ENCODE measurements at places on chromosomes 2 and 18.

GRCh38 chr2:130135692-130136541 lies 6.9 kb upstream of the POTEF start:
- DNase-seq = no peak

GRCh38 chr2:26469092-26469710 lies 8.7 kb downstream of the OTOF start:
- no peak for DNase-seq

DNA sequence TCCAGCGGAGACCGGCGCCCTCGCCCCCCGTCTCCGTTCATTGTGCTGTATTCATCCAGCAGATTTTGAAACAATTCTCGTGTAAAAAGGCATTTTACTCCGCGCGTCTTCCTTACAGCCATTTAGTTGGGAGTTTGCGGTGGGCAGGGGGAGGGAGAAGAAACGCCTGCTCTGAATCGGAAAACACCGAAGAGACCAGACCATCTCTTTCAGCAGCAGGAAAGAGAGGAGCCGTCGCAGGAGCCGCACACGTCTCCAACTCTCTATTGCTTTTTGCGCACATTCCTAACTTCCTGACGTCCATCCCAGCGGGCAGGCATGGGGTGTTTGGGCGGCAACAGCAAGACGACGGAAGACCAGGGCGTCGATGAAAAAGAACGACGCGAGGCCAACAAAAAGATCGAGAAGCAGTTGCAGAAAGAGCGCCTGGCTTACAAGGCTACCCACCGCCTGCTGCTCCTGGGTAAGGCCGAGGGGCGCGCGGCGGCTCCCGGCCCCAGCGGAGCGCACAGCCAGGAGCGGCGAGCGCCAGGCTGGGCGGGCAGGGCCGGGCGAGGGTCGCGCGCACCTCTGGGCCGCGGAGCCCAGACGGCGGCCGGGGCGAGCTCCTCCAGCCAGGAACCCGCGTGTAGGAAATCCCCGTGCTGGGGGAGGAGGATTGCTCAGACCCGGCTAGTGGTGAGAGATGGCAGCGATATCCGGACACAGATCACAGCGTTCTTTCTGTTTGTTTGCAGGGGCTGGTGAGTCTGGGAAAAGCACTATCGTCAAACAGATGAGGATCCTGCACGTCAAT lies 63.2 kb downstream of the GNAL start:
- no peak for DNase-seq

GRCh38 chr2:202090530-202090929 lies 17.5 kb downstream of the KIAA2012 start:
- no peak for DNase-seq

DNA sequence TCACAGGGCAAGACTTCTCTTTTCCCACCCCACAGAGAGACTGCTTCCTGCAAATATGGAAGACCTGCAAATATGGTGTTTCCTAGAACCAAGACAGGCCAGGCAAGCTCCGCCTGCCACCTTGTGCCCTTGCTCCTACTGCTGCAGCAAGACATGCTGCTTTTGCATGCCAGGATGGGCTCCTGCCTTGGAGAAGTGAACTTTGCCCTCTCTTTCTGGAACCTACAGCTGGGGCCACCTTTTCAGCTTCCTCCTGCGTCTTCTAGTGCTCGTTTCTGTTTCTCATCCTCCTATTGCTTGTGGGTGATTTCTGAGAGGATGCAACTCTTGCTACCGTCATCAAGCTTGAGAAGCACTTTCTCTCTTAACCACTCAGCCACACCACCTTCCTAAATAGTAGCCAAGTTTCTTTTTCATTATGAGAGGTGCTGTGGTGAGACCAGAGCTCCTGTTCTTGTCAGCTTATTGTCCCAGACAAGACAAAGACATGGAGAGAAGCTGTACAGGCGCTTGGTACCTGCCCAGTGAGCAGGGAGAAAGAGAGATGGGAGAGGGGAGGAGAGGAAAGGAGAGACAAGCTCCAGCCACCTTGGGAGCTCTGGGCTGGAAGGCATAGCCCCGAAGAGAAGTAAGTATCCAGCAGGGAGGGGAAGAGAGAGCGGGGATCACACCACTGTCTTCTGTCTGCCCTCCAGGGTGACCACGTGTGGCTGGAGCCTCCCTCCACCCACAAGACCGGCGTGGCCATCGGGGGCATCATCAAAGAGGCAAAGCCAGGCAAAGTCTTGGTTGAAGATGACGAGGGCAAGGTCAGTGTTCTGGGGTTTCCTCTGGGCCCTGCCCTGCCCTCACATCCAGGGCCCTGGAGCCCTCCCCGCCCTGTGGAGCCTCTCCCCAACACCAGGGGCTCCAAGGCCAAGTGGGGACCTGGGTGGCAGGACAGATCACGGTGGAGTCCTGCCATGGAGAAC lies 28.3 kb downstream of the MYO7B start:
- DNase-seq = no peak

DNA sequence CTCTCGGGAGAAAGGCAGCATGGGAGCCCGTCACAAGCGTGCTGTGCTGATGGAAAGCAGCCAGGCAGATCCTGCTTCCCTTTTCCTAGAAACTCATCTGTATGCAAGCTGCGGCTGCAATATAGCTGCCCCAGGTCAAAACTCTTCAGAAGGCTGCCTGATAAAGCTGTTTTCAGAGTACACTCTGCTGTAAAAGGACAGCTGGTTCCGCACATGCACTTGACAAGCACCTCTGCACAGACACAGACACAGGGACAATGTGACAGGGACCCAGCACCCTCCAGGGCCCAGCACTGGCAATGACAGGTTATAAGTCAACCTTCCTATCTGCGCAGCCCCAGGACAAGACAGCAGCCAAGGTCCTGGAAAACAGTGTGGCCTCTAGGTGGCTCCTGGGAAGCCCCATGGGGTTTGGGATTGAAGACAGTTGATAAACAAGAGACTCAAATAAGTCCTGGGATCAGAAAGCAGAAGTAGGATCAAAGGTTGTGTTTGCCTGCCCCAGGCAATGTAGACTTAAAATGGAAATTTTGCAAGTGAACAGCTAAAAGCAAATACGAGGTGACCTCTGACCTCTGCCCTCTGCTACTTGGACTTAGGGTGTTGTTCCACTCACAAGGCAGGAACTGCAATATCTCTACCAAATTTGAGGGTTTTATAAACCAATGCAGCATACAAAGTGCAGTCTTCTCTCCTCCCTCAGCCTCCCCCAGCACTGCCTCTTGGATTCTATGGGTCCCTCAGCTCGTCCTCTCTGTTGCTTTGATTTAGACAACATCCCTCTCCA lies 16.9 kb downstream of the SLC66A2 start:
- no peak for DNase-seq

- DNase-seq = no peak
Measured at GRCh38 chr2:127678531-127678930, 3.2 kb upstream of the LIMS2 start.

- DNase-seq = no peak
Measured at GRCh38 chr2:140392824-140393223, 1612.6 kb upstream of the NXPH2 start.

GRCh38 chr2:72926811-72927465 lies 9.6 kb downstream of the EMX1 start:
- DNase-seq = no peak

DNA sequence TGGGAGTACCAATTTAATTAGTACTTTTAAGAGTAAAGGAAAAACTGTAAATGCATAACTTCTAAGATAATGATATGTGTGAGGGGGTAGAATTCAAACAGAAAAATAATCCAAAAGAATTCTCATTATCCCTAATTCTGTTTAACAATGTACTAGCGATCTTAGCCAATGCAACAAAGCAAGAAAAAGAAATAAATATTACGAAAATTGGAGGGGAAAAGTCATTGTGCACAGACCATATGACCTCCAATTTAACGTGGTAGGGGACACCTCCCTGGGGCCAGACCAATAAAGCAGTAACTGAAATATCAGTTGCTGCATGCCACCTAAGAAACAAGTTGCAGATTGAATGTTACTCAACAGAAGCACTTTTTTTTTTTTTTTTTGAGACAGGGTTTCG lies 25.9 kb upstream of the PEX13 start:
- no peak for DNase-seq

DNA sequence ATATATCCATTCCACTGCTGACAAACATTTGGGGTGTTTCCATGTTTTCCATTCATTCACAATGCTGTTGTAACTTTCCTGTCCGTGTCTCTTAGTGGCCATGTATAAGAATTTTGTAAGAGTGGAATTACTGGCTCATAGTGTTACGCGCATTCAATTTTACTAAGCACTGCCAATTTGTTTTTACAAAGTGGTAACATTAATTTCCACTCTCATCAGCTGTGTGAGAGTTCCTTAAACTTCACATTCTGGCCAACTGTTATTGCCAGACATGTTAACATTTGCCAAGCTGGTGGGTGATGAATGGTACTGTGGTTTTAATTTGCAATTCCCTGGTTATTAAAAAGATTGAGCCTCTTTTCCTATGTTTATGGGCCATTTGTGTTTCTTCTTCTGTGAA lies 134.2 kb downstream of the DTNB start:
- DNase-seq = no peak

DNA sequence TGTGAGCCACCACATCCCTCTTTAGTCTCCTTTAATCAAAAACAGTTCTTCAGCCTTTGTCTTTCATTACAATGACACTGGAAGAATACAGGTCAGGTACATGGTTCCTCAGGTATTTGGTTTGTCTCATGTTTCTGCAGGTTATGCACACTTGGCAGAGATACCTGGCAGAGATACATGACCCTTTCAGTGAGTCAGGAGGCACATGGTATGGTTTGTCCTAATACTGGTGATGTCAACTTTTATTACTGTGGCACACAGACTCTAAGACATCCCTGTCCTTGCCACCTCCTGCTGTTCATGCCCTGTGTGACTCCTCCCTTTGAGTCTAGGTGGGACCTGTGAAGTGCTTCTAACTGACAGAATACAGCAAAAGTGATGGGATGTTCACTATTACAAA lies 58.4 kb downstream of the SPIRE1 start:
- no peak for DNase-seq

- no peak for DNase-seq
Measured at GRCh38 chr2:1856475-1856874, 112.2 kb upstream of the PXDN start.

DNA sequence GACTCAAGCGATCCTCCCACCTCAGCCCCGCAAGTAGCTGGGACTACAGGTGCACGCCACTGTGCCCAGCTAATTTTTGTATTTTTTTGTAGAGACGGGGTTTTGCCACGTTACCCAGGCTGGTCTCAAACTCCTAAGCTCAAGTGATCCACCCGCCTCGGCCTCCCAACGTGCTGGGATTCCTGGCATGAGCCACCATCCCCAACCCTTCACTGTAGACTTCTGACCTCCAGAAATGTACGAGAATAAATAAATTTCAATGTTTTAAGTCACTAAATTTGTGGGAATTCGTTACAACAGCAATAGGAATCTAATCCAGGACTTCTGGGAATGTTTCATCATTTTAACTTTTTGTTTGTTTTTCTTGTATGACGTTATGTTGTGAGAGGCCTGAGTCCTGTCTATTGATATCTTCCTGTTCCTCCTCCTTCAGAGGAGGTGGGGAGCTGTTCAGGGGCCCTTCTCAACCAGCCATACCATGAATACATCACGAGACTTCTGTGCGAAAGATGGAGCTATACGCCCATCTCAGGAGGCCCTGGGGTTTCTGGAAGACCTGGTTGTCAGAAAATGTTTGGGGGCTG lies 40.0 kb downstream of the TEX44 start:
- no peak for DNase-seq

DNA sequence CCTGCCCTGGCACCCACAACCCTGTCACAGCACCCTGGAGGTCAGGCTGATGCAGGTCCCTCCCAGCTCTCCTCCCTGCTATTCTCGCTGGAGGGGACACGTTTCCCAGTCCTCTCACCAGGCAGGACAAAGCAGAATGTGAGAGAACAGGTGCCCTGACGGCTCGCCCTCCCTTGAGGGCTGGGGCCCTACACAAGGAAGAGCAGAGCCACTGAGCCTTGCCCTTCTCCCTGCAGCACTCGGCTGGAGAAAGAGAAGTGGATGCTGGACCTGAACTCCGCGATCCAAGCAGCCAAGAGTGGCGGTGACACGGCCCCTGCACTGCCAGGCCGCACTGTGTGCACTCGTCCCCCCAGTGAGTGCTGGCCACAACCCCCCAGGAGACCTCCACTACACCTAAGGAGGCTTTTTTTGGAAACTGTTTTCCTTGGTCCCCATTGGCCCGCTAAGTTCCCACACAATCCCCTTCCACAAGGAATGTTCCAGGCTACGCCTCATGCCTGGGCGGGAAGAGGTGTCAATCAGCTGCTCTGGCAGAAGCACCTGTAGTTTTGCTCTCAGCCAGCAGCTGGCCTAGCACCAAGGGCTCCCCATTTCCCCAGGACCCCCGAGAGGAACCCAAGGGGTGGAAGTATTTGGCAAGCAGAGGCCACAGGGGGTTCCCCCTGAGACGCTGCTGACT lies 17.4 kb downstream of the STK25 start:
- DNase-seq = no peak

DNA sequence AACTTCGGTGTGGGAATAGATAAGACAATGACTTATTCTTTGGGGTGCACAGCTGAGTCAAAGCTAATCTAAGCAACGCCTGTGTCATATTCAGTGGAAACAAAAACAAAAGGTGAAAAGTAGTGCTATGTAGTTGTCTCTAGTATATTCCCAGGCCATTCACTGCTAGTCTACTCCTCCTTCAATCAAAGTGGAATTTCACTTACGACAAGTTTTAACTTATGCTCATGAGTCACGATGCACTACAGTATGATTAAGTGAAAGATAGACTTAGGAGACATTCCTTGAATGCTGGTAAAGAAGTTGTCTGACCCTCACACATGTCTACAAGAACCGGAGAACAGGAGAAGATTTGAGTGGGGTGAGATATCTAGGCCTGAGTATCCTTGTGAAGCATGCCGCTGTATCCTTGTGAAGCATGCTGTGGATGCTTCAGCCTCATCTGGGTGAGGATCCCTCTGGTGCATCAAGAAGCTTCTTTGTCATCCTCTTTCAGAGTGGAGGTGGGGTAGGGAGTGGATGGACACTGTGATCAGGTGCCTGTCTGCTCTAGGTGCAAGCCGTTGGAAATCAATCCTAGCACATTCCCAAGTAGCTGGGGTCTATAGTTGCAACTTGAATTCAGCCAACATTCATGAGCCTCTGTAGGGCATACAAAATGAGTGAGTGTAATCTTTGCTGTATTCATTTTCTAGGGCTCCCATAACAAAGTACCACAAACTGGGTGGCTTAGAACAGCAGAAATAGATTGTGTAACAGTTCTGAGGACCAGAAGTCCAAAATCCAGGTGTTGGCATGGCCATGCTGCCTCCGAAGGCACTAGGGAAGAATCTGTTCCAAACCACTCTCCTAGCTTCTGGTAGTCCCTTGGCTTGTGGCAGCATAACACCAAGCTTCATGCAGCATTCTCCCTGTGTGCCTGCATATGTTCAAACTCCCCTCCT lies 173.5 kb upstream of the FN1 start:
- DNase-seq = no peak

- no peak for DNase-seq
Measured at GRCh38 chr2:51711766-51712165, 679.8 kb upstream of the NRXN1 start.
